ENCODE measurements at places on chromosomes 1 and 21.

GRCh38 chr1:243946946-243947345 is 96.9 kb upstream of the AKT3 start:
- DNase-seq: no peak

DNA sequence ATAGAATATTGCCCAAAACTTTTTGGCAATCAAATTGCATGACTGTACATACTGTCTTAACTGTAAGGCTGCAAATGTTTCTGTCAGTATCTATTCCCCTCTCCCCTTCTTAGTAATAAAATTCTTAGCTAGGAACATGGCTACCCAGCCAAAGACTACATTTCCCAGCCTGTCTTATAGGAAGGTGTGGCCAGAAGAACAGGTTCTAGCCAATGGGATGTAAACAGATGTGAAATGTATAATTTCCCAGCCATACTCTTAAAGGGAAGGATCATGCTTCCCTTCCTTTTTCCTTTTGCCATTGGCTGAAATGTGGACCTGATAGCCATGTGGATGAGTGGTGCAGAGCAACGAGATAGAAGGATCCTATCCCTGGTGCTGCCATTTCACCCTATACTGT is 7.0 kb upstream of the HIVEP3 start:
- DNase-seq: no peak

- no peak for DNase-seq
Measured at GRCh38 chr1:205652984-205653383, 21.2 kb upstream of the ELK4 start.

DNA sequence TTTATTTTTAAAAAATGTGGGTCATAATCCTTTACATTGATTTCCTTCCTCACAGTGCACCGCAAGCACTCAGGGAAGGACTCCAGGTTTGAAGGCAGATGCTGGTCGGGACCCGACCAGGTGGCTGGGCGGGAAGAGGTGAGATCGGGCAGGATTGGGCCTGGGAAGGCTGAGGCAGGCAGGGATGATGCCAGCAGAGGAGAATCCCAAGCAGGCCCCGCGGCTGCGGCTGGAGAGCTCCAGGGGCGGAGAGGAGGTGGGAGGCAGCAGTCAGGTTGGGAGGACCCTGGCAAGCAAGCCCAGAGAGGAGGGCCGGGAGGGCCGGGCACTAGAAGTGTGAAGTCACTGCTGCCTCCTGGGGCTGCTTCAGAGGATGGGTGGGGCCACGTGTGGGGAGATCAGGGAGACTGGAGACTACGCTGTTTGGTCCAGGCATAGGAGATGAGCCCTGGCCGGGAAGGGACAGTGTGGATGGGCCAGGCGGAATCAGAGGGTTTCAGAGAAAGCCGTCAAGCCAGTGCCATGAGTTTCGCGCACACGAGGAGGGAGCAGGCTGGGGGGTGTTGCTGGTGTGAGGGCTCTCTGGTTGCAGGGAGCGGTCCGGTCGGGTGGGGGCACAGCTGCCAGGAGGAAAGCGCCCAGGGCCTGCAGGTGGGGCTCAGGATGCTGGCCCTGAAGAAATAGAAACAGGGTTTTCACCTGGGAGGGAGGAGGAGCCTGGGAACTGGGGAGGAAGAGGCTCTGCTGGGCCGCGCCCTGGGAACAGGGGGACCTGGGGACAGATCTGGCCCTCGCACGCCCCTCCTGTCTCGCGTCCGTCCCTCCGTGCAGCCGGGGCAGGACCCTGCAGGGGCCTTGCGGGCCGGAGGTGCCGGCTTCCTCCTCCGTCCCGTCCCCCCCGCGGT is 888 bp upstream of the COL18A1 start:
- DNase-seq: no peak

DNA sequence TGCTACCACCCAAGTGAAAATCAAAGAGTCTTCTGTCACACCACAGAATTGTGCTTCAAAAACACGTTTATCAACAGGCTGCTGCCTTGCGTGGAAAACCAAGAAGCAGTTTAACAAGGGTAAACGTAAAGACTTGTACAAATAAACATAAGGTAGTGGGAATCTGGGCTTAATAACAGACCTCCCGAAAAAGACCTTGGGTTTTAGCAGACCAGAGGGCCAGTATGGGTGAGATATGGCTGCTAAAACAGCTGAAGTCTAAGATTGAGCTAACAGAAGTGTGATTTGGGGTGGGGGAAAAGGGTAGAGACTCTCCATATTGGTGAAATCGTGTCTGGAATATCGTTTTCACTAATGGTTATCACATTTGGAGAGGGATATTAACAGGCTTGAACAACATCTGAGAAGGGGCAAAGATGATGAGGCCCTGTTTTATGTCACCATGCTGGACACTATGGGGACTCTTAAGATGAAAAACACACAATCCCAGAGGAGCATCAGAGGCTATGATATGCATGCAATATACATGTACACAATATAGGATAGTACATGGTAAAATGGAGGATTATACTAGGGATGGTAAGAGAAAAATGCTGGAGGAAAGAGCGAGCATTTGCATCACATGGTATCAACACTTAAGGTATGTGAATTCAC is 1.4 kb downstream of the MOV10 start:
- no peak for DNase-seq

GRCh38 chr1:3770047-3770765 is 2.3 kb upstream of the SMIM1 start:
- no peak for DNase-seq

DNA sequence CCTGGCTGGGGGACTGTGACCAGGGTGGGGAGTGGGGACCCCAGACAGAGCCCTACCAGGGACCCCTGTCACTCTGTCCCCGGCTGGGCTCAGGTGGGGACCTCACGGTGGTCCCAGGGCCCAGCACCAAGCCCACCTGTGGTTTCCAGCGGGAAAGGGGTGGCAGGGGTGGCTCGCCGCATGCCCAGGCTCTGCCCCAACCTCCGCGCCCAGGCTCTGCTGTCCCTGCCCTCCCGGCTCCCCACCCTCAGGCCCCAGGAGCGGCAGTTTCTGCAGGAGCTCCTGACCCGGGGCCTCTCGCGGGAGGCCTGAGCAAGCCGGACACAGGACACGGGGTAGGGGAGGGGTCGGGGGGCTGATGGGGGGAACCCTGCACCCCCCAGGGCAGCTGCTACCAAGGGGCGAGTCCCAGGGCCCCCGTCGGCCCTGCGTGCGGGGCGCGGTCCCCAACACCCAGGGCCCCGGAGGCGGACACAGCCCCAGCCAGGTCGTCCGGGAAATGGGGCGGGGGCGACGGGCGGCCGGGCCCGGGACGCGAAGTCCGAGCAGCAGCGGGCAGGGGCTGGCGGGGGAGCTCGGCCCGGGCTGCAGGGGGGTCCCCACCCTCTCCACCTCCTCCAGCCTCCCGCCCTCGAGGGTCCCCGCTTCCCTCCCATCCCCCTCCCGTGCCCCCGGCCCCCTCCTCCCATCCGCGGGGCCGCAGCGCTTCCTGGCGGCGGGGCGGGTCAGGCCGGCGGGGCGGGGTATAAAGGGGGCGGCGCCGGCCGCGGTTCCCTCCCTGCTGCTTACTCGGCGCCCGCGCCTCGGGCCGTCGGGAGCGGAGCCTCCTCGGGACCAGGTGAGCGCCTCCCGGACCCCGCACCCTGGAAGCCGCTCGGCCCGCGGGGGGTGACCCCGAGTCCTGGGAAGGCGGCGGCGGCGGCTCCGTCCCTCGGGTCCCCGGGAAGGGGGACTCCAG is at the start of gene COL6A2:
COL6A2 (plus strand) TSS at position 777 of the 958 bp plus-strand sequence.
- DNase-seq: peak; percentile 45

DNA sequence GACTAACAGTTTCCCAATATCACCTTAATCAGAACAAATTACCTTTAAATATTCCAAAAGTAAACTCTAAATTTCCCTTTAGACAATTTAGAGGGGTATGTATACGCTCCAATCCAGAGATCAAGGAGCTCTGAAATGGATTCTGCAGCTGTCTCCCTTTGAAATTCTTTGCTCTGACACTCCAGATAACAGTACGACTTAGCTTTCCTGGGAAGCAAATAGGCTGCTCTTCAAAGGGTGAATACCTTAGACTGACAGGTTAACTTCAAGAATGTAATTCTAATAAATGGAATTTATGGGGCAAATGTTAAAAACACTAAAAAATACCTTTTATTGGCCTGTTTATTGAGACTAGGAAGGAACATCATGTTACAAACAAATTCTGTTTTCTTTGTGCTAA is 357.2 kb downstream of the USP25 start:
- DNase-seq: no peak

GRCh38 chr21:45478115-45478801 is 64.0 kb downstream of the SLC19A1 start:
- peak; percentile 72 for DNase-seq

GRCh38 chr1:24203404-24203803 is 16.3 kb upstream of the IFNLR1 start:
- no peak for DNase-seq

- no peak for DNase-seq
Measured at GRCh38 chr1:53627031-53627430, 111.9 kb downstream of the GLIS1 start.
